ENCODE measurements at places on chromosomes 2 and 18.

DNA sequence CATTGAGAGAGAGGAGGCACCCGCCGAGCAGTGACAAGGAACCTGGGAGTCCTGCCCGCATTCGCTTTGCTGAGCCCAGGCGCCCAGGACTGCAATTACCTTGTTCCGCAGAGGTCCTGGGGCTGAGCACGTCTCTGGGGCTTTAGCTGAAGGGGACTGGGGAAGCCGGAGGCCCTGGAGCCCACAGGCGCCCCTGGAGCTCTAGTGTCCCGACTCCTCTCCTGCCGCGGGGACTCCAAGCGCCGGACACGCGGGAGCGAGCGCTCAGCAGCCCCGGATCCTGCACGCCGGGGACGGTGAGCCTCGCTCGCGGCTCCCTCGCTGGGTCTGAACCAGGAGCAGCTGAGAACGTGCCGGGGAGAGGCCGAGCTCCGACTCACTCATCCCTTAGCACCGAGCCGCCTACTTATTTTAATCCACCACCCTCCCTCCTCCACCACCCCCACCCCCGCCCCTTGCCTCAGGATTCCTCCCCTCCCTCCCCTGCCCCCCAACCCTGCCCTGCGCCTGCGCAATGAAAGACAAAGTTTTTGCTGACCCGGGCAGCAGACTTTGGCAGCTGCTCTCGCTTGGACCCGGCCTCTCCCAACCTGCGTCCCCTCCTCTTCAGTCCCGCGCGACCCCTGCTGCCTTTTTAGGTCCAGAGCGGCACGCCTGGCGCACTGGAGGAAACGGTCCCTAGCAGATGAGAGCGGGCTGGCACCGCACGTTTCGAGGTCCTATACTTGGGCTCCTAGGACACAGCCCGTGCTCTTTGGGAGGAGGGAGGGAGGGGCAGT, at the start of gene OSR1:
Gene OSR1 (minus strand): TSS at position 382 of the 779 bp plus-strand sequence. CDS start 4,818 bp downstream, outside the sequence.
- DNase-seq: no peak

DNA sequence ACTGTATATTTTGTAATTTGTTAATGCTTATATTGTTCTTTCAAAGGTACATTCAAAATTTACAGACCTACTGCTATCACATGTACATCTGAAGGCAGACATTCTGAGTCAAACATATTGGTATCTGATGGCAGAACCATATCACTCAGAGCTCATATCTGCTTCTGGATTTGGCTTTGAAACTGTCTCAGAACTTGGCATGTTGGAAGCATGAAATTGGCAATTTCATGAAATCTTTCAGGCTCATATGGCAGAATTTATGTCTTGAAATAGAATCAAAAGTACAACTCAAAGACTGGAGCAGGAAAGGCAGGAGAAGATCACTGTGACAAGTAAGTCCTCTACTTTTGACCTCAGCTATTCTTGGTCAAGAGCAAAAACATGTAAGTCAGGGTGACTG, 202.3 kb downstream of the LRP1B start:
- no peak for DNase-seq

DNA sequence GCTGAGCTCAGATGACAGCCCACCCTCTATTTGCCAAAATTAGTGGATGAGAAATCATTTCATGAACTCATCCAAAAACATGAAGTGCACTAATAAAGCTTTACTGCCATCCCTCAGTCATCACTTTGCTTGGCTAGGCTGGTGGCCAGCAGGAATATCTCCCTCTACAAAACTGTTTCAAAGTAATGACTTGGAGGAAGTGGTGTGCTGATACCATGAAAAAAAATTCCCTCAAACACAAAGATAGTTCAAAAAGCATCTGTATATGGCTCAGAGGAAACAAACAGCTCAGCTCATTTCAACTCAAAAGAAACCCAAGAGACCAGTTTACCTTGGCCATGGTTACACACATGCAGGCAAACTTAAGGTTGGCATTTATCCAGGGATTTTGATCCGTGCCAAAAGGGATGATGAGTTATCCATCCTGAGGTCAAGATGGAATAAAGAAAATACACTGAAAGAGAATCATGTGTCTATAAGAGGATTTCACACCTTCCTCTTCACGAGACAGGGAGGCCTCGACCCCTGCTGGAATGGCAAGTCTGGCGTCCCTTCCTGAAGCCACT, 18.4 kb upstream of the WIPF1 start:
- DNase-seq: no peak

DNA sequence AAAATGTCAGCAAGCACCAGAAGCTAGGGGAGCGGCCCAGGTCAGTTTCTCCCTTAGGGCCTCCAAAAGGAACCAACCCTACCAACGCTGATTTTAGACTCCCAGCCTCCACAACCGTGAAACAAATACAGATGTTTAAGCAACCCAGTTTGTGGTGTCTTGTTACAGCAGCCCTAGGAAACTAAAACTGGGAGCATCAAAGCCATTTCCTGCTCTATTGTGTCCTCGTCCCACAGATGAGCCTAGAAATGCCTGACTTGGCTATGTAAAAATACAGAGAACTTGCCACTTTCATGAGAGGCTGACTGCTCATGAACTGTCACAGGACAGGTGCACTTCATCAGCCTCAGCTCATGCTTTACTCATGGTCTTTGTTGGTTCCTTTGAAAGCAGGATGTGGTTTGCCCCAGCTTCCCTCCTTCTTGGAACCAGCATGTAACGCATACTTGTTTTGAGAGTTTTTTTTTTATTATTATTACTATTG, 97.6 kb upstream of the SLC39A10 start:
- DNase-seq: no peak

Data from epithelial cell of proximal tubule (primary cell).